GM23338 (cell line): ENCODE measurements at places on chromosomes 16 and 17.

DNA sequence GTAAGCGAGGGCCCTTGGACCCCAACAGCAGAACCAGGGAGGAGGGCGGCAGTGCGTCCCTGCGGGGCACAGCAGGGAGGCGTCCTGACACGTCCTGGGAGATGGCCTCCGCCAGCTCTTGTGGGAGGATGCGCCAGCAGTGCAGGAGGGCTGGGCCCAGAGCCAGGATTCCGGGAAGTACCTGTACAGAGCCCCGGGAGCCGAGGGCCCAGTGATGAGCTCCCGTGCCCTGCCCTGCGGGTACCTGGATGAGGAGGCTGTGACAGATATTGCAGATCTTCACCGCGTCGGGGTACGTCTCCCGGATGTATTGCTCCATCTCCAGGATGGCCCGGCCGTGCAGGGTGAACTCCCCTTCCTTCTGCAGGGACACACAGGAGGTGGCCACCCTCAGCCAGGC, 23.1 kb downstream of the KDM8 start:
- H3K27ac ChIP-seq, result no peak overlapping the region
- no peaks in the 10 kb centered on the region for H3K4me1 ChIP-seq
- DNase-seq, result no peak
- no peak overlapping the region for H3K4me3 ChIP-seq
- no peaks in the 10 kb centered on the region for H3K36me3 ChIP-seq
- H3K27me3 ChIP-seq, result no peaks in the 10 kb centered on the region

DNA sequence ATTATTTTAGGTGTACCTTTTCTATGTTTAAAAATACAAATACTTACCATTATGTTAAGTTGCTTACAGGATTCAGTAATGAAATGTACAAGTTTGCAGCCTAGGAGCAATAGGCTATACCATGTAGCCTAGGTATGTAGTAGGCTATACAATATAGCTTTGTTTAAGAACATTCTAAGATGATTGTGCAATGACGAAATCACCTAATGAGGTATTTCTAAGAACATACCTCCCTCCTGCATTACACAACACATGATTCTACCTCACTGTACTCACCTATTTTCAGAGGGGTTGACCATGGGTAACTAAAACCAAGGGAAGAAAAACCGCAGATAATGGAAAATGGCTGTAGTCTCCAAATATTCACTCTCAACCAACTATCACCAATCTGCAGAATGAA, 35.3 kb upstream of the TBC1D3K start:
- no peak overlapping the region for H3K27ac ChIP-seq
- H3K27me3 ChIP-seq, result no peaks in the 10 kb centered on the region
- no peaks in the 10 kb centered on the region for H3K4me1 ChIP-seq
- DNase-seq, result no peak

DNA sequence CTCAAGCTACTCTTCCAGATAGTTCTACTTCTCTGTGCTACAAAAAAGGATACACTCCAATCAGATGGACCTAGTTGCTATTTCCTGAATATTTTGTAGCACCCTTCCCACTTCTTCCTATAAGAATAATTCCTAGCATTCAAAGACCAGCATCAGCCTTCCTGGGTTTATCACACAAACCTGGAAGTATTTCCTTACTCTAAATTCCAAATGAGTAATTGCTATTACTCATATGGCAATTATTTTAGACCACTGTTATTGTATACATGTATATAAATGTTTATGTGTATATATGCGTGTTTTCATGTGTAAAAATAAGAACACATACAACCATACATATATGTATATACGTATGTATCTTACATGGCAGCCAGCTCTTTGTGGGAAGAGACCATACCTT, 130.6 kb downstream of the MYO1D start:
- H3K36me3 ChIP-seq, result no peaks in the 10 kb centered on the region
- H3K27ac ChIP-seq, result no peak overlapping the region
- H3K27me3 ChIP-seq, result no peaks in the 10 kb centered on the region
- no peaks in the 10 kb centered on the region for H3K4me1 ChIP-seq
- no peak overlapping the region for H3K4me3 ChIP-seq

DNA sequence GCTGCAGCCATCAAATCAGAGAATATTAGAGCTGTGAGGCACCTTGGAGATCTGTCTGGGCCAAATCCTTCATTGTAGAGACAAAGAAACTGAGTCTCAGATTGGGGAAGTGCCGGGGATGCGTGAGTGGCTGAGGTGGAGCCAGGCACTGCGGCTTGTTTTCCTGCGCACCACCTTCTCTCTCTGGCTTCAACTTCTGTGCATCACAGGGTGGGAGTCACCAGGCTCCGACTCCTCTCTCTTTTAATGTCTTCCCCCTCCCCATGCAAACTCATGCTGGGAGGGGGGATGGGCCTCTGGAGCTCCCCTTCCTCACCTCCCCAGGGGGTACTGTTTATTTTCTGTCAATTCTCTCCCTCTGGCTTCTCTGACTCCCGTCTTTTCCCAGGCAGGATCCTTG, 8.7 kb upstream of the ETV4 start:
- 0 out of 2 replicates have a peak overlapping the region, but pooled peaks have one; percentile 21 for H3K4me3 ChIP-seq
- H3K4me1 ChIP-seq, result peaks cover 40% of the 10 kb centered on the region
- peak; percentile 53 for DNase-seq
- no peaks in the 10 kb centered on the region for H3K36me3 ChIP-seq

GRCh38 chr16:78298986-78299385, 199.5 kb downstream of the WWOX start:
- peaks cover 6% of the 10 kb centered on the region; the same call in 1 of the 2 replicates for H3K4me1 ChIP-seq
- H3K36me3 ChIP-seq, result no peaks in the 10 kb centered on the region
- DNase-seq, result no peak
- no peaks in the 10 kb centered on the region for H3K27me3 ChIP-seq
- H3K4me3 ChIP-seq, result no peak overlapping the region

DNA sequence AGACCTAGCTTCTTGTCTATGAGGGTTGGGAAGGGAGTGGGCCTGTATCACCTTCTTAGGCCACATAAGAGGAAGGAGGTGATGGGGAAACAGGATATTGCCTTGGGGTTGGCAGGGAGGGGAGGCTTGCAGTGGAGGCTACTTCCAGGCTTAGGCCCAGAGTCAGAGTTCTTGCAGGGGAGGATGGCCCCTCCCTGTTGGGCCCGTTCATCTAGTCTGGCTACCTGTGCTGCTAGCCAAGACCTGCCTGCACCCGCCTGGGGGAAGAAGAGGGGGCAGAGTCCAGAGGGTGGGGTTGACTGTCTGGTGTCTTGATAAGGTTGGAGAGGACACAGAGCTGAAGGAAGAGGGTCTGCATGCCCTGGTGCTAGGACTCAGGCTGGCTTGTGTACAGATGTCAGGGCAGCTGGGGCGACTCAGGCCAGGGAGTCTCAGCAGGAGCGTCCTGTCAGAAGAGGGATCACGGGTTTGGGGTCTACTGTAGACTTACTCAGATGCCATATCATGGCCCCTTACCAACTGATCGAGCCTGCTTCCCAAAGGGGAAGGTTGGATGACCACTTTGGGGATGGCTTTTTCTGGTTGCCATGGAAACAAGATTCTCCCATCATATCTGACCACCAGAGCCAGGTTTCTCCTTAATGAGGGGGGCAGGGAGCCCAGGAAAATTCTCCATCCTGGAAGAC, 5.3 kb downstream of the KDM6B start:
- peaks cover 6% of the 10 kb centered on the region; the same call in 1 of the 2 replicates for H3K36me3 ChIP-seq
- peaks cover 78% of the 10 kb centered on the region for H3K27me3 ChIP-seq
- H3K4me1 ChIP-seq, result peaks cover 27% of the 10 kb centered on the region
- H3K4me3 ChIP-seq, result no peak overlapping the region

- no peak overlapping the region for H3K27ac ChIP-seq
- H3K4me3 ChIP-seq, result no peak overlapping the region
- no peak for DNase-seq
- peaks cover 10% of the 10 kb centered on the region for H3K4me1 ChIP-seq
- H3K27me3 ChIP-seq, result peaks cover 33% of the 10 kb centered on the region
These were observed 3.8 kb downstream of the NLRC5 start for GRCh38 chr16:56993204-56993603.

DNA sequence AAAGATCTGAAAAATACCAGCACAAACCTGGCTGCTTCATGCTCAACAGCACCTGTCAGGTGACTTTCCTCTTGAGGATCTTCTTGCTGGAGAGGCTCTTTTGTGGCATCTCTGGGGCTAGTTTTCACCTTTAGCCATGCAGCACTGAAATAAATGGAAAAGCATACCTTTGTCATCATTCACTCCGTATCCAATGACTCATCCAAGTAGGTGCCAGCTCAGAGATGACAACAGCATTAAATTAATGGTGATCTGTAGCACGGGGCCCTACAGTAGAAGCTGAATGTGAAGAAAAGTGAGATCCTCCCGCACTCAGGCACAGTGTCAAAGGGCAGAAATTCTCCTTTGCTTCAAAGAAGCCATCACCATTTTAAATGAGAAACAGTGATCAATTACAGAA, 32.2 kb downstream of the KIAA0753 start:
- H3K4me1 ChIP-seq, result no peaks in the 10 kb centered on the region
- H3K36me3 ChIP-seq, result peaks cover 37% of the 10 kb centered on the region
- H3K4me3 ChIP-seq, result no peak overlapping the region
- no peak overlapping the region for H3K27ac ChIP-seq
- no peak for DNase-seq

DNA sequence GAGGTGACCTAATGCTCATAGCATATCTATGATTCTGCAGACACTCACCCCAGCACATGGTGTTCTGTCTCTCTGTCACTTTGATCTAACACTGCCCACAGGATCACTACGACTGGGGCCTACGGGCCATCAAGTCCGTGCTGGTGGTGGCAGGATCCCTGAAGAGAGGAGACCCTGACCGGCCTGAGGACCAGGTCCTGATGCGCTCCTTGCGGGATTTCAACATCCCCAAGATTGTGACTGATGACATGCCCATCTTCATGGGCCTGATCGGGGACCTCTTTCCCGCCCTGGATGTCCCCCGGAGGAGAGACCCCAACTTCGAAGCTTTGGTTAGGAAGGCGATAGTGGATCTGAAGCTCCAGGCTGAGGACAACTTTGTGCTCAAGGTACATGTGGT, 146.4 kb downstream of the DNAH9 start:
- no peak overlapping the region for H3K27ac ChIP-seq
- no peaks in the 10 kb centered on the region for H3K27me3 ChIP-seq
- H3K4me1 ChIP-seq, result no peaks in the 10 kb centered on the region

- no peak for DNase-seq
- H3K4me1 ChIP-seq, result no peaks in the 10 kb centered on the region
- H3K36me3 ChIP-seq, result no peaks in the 10 kb centered on the region
- no peaks in the 10 kb centered on the region for H3K27me3 ChIP-seq
- H3K4me3 ChIP-seq, result no peak overlapping the region
- no peak overlapping the region for H3K27ac ChIP-seq
These were observed 10.7 kb downstream of the ENGASE start for GRCh38 chr17:79085154-79085920.
